RWPE2 (cell line): ENCODE measurements at places on chromosomes 2 and 18.

GRCh38 chr18:73151086-73151485 is 283.3 kb upstream of the NETO1 start:
- no peak for DNase-seq
- H3K27me3 ChIP-seq, result no peaks in the 10 kb centered on the region
- H3K27ac ChIP-seq, result no peak overlapping the region

GRCh38 chr2:221997100-221997499 is 301.7 kb downstream of the PAX3 start:
- H3K27ac ChIP-seq, result peak overlapping the region; percentile 43
- peaks cover 17% of the 10 kb centered on the region for H3K4me1 ChIP-seq
- DNase-seq, result no peak

- no peak overlapping the region for H3K27ac ChIP-seq
- no peaks in the 10 kb centered on the region for H3K4me1 ChIP-seq
- H3K4me3 ChIP-seq, result no peak overlapping the region
- DNase-seq, result no peak
- peaks cover 9% of the 10 kb centered on the region for H3K36me3 ChIP-seq
- no peaks in the 10 kb centered on the region for H3K27me3 ChIP-seq
Measured at GRCh38 chr18:48762022-48762421, 188.7 kb downstream of the SMAD7 start.

DNA sequence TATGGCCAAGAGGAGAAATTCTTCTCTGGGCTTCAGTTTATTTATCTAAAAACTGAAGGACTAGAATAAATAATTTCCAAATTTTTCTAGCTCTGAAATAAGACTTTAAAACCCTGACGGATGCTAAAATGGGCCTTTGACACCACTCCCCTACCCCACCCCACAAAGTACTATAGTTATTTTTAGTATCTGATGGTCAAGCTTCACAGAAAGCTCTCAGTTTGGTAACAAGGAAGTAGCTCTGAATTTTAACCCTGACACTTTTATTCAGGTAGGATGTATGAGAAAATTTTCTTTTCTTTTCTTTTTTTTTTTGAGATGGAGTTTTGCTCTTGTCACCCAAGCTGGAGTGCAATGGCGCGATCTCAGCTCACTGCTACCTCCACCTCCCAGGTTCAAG is 2.4 kb downstream of the RBKS start:
- no peak overlapping the region for H3K4me3 ChIP-seq
- no peak for DNase-seq
- H3K27me3 ChIP-seq, result no peaks in the 10 kb centered on the region
- no peaks in the 10 kb centered on the region for H3K36me3 ChIP-seq
- peaks cover 33% of the 10 kb centered on the region for H3K4me1 ChIP-seq

GRCh38 chr2:27060323-27060722 is 8.9 kb downstream of the AGBL5 start:
- H3K4me1 ChIP-seq, result no peaks in the 10 kb centered on the region
- DNase-seq, result no peak
- H3K4me3 ChIP-seq, result no peak overlapping the region
- peaks cover 32% of the 10 kb centered on the region for H3K36me3 ChIP-seq

GRCh38 chr2:200703127-200703925 is 108.4 kb upstream of the BZW1 start:
- H3K27me3 ChIP-seq, result no peaks in the 10 kb centered on the region
- H3K27ac ChIP-seq, result no peak overlapping the region
- no peaks in the 10 kb centered on the region for H3K36me3 ChIP-seq
- no peak overlapping the region for H3K4me3 ChIP-seq
- DNase-seq, result no peak
- H3K4me1 ChIP-seq, result no peaks in the 10 kb centered on the region

- H3K27me3 ChIP-seq, result no peaks in the 10 kb centered on the region
- no peak for DNase-seq
- H3K4me3 ChIP-seq, result no peak overlapping the region
- no peaks in the 10 kb centered on the region for H3K4me1 ChIP-seq
- H3K27ac ChIP-seq, result no peak overlapping the region
- H3K36me3 ChIP-seq, result peaks cover 9% of the 10 kb centered on the region
Measured at GRCh38 chr2:201452922-201453643, 1.5 kb downstream of the STRADB start.

DNA sequence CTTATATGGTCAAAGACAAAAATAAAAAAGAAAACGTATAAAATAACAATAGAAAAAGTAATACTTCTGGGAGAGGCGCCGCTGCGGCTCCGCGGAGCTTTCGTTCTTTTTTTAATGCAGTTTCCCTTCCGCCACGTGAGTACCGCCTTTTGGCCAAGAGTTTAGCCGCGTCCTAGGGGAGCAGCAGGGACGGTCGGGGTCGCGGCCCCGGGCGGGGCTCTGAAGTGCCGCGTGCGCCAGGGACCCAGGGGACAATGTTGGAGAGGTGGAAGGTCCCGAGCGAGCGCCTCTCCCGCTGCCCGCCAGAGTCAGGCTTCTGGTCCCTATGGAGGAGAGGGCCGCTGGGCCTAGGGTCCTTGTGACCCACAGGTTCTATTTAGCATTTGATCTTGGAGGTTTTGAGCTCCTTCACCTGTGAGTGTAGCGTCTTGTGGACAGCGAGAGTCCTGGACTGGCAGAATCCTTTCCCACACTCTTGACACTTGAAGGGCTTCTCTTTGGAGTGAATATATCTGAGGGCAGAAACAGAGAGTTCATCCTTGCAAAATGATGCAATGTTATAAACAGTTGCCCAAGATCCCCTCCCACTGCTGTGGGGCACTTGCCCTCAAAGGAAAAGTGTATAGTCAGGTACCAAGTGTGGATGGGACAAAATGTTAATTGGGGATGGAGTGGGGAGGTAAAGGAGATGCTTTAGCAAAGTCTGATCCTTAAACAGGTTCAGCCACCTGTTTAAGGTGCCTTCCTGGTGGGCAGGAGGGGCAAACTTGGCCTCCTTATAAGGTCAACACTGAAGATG is 6.3 kb downstream of the OSR1 start:
- H3K4me3 ChIP-seq, result no peak overlapping the region
- DNase-seq, result no peak
- H3K4me1 ChIP-seq, result peaks cover under 1% of the 10 kb centered on the region

GRCh38 chr2:43743706-43744105 is 30.1 kb upstream of the DYNC2LI1 start:
- no peak for DNase-seq
- no peak overlapping the region for H3K27ac ChIP-seq
- H3K4me3 ChIP-seq, result no peak overlapping the region
- H3K27me3 ChIP-seq, result no peaks in the 10 kb centered on the region

DNA sequence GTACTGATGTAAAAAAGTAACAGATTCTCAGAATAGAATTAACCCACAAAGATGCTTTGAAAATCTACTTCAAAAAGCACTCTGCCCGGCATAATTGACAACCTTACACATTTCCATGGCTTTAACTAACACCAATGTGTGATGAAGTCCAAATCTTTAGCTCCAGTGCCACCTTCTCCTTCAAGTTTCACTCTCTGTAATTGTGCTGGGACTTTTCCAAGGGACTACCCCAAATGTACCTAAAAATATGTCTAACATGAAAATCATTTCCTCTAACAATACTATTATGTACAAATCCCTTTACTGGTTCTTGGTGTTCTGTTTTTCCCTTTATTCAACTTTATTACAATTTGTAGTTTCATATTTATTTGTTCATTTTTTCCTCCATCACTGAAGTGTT is 20.6 kb upstream of the UBE2E3 start:
- H3K36me3 ChIP-seq, result no peaks in the 10 kb centered on the region
- H3K4me1 ChIP-seq, result peaks cover 14% of the 10 kb centered on the region
- no peak overlapping the region for H3K27ac ChIP-seq
- H3K27me3 ChIP-seq, result no peaks in the 10 kb centered on the region

DNA sequence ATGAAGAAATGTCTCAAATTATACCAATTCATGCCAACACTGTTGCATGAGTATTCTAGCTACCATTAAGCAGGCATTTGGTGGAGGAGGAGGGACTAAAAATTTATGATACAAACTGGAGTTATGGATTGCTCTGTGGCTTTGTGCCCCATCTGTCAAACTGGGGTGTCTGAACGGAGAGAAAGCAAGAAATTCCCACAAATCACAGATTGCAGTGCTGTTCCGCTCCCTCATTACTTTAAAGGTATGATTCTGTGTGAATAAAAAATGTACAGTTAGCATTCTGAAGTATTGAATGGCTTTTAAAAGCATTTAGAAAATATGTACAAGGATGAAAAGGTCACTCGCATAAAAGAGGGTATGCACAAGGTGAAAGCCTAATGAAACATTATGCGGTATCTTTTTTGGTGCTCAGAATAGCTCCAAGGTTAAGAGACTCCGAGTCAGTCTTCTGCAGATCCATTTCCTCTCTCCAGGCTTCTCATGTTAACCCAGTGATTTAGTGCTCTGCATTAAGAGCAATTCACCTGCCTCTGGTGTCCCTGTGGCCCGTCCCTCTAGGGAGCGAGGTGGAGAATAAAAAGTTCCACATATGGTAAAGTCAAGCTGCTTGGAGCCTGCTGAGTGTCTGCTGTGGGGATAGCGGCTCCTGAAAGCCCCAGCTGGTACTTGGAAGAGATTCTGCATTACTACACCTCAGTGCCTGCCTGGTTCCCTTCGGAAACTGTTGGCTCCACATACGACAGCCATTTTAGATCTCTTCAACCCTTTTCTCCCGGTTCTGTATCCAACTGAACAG is 184.2 kb downstream of the ZNF521 start:
- no peak for DNase-seq
- no peak overlapping the region for H3K4me3 ChIP-seq
- no peaks in the 10 kb centered on the region for H3K4me1 ChIP-seq
- no peak overlapping the region for H3K27ac ChIP-seq
- H3K36me3 ChIP-seq, result no peaks in the 10 kb centered on the region
